ENCODE measurements at places on chromosomes 2 and 18.

- DNase-seq, result no peak
Measured at GRCh38 chr2:30569946-30570345, 122.9 kb downstream of the LCLAT1 start.

DNA sequence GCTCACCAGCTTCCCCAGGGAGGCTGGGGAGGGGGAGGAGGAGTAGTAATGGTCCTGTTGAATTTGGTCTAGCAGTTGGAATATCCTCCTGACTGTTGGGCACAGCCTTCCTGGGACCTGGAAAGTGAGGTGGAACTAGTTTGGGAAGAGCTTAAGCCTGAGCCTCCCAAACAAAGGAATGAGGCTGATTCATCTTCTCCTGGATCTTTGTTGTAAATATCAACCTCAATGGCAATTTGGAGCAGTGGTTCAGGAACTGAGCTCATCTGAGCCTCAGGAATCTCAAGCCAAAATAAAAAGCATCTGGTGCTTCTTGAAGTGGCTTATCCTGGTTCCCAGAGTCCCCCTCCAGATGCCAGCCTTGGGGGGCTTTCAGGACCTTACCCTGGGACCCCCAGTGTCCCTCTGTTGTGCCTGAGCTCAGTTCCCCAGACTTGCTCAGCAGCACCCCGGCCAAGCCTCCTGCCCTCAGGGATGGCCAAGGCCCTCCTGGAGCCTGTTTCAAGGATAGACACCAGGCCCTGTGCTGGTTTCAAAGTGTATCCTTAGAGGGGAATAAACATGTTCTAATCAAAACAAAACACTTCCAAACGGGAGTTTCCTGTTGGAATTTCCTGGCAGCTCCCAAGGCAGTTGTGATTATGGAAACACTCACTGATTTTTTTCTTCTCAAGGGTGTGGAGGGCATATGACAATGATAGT, 112.6 kb downstream of the DDX1 start:
- DNase-seq, result no peak

GRCh38 chr2:159555651-159556392, 60.5 kb downstream of the BAZ2B start:
- no peak for DNase-seq

DNA sequence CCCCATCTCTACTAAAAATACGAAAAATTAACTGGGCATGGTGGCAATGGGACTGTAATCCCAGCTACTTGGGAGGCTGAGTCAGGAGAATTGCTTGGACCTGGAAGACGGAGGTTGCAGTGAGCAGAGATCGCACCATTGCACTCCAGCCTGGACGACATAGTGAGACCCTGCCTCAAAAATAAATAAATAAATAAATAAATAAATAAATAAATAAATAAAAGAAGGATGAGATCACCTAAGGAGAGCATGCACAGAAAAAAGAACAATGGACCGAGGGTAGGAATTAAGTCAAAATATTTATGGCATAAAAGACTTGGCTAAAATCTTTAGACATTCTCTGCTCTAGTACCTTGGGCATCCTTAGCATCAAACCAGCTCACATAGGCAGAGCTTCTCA, 8.9 kb upstream of the RBMS1 start:
- DNase-seq, result no peak

GRCh38 chr18:53417003-53417402, 807.5 kb downstream of the MBD2 start:
- DNase-seq, result no peak

DNA sequence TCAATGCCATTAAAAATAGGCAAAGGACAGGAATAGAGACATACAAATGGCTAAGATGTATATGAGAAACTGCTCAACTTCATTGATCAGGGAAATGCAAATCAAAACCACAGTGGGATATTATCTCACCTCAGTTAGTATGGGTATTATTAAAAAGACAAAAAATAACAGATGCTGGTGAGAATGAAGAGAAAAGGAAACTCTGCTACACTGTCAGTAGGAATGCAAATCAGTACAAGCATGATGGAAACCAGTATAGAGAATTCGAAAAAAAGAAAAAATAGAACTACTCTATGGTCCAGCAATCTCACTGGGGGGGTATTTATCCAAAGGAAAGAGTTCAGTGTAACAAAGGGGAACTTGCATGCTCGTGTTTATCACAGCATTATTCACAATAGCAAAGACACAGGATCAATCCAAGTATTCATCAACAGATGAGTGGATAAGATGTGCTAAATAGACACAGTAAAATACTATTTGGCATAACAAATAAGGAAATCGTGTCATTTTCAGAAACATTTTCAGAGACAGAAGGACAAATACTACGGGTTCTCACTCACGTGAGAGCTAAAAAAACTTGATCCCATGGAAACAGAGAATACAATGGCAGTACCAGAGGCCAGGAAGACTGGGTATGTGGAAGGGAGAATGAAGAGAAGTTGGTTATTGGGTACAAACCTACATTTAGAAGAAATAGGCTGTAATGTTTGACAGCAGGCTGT, 60.6 kb downstream of the CCDC74A start:
- no peak for DNase-seq
